ENCODE measurements at places on chromosomes 2 and 18.

- DNase-seq: no peak
Observed at GRCh38 chr2:210762604-210763588, 206.5 kb downstream of the CPS1 start.

DNA sequence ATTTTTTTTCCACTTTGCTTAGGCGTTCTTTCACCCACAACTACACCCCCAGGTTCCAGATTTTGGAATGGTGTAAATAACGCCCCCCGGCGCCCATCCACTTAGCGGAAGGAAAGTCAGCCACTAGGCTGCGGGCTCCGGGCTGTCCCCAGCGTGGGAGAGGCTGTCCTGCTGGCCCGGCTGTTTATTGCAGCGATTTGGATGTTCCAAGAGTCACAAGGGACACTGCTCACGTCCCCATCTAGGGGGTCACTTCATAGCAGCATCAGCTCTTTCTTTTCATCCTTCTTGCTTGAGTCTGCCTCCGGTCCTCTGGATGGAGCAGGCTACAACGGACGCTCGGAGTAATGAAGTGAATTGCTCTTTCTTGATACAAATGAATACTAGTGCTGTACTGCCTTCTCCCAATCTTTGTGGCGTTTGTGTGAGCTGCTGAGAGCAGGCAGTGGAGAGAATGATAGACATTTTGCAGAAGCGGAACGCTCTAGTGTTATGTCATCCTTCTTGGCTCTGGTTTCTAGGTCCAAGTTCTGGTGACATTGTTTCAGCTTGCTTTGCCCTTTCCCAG is 50.7 kb upstream of the PAIP2B start:
- peak; percentile 40 for DNase-seq

- no peak for DNase-seq
Observed at GRCh38 chr2:86284987-86285386, 52.4 kb downstream of the REEP1 start.

GRCh38 chr2:207014424-207014823 is 75.1 kb downstream of the CPO start:
- DNase-seq: no peak

DNA sequence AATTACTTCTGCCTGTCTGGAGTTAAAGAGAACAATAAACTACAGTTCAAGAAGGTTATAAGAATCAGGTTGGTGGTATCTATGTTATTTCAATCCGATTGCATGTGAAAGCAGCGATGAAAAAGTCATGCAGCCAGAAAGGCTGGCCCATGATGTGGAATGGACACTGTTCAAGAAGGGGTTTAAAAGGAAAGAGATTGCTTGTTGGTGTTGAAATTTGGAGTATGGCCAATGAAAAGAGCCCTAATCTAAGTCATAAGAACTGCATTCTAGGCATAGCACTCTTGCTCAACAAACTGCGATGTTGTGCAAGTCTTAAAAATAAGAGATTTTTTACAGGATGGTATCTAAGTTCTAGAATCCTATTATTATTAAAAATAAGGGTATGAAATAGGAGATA is 61.3 kb downstream of the EFEMP1 start:
- DNase-seq: no peak

- DNase-seq: no peak
Observed at GRCh38 chr2:41965909-41966295, 81.9 kb upstream of the PKDCC start.

DNA sequence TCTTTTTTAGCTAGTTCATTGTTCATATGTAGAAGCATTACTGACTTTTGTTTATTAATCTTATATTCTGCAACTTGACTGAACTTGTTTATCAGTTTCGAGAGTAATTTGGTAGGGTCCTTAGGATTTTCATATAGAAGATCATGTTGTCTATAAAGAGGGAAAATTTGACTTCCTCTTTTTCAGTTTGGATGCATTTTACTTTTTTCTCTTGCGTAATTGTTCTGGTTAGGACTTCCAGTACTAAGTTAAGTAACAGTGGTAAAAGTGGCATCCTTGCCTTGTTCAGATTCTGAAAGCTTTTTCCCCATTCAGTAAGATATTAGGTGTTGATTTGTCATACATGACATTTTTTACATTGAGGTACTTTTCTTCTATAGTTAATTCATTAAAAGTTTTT is 726.0 kb downstream of the KCNJ3 start:
- no peak for DNase-seq
